NCI-H2081 (cell line): ENCODE measurements at places on chromosomes 12 and 14.

- DNase-seq, result no peak
These were observed 24.7 kb downstream of the ATF1 start for GRCh38 chr12:50788561-50788960.

- no peak for DNase-seq
These were observed 34.5 kb downstream of the PLCZ1 start for GRCh38 chr12:18703321-18703720.

DNA sequence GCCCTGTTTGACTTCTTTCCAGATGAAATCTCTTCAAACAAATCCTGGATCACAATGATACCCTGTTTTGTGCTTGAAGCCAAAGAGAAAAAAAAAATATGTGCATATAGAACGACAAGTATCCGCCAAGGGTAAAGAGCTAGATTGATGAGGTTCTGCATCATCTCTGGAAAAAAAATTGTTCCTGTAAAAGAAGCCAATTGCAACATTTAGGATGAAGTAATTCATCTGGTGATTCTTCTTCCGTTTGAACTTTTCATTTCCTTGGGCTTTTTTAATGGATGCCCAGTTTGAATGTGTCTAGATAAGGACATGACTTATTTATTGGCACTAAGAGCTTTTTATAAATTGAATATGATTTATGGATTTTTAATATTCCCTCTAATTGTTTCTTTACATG, 38.1 kb upstream of the NPAS3 start:
- no peak for DNase-seq

GRCh38 chr14:61544448-61545330, 150.6 kb upstream of the HIF1A start:
- DNase-seq, result no peak

- DNase-seq, result no peak
These were observed 149.0 kb upstream of the PRMT8 start for GRCh38 chr12:3342051-3342450.

GRCh38 chr14:56195223-56195622, 77.0 kb downstream of the PELI2 start:
- no peak for DNase-seq

DNA sequence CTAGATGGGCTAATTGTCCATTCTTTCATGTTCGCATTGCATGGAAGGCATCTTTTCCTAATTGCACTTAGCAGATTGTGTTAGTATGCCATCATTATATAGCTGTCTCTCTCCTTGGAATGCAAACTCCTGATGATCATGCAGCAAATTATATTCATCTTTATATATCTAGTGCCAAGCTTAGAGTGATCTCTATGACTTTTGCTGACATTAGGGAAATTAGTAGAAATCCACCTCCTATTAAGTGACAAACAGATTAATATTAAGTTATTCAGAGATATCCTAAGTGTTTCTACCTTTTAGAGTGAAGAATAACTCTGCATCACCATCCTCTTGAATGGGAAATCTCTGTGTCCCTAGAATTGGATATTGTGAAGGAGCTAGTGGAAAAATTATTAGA, 185.6 kb downstream of the FOXG1 start:
- DNase-seq, result no peak

DNA sequence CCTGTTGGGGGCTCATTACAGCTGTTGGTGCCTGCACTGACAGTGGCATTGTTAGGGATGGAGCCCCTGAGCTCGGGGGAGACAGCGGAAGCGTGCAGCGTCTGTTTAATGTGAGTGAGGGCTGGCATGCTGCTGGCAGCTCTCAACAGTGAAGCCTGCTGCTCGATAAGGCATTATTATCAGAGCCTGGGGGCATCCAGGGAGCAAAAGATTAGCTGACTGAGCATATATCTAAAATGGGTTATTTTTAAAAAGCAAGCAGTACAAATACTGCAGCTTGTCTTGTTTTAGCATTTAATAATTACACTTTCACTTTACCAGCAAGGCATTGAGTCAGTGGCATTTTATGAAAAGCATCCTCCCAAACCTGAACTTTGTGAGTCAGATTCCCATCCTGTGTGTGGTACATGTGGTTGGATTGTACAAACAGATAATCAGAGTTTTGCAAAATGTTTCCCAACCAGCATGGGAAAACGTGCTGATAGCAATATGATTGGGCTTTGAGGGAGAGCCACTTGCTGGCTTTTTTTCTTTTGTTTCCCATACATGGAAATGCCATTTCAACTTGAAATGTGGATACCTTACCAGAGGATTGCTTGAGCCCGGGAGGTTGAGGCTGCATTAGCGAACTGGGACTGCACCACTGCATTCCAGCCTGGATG, 150.8 kb downstream of the PRKCH start:
- DNase-seq, result no peak
